ENCODE measurements at places on chromosomes 4 and X.

DNA sequence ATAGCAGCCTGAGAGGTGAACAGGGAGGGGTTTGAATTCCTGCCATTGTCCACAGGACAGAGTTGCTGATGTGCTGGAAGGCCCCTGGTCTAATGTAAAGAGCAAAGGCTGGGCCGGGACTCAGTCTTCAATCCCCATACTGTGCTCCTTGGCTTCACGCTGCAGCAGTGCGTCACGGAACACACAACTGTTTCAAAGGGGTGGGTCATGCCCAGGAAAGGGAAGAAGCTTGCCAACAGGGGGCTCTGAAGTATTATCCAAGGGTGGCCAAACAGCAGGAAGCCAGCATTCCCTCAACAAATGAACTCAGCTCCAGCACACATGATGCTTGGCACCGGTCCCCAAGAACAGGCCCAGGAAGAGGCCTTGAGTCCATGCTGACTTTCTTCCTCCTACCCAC lies 122.5 kb downstream of the NFKB1 start:
- DNase-seq = no peak

DNA sequence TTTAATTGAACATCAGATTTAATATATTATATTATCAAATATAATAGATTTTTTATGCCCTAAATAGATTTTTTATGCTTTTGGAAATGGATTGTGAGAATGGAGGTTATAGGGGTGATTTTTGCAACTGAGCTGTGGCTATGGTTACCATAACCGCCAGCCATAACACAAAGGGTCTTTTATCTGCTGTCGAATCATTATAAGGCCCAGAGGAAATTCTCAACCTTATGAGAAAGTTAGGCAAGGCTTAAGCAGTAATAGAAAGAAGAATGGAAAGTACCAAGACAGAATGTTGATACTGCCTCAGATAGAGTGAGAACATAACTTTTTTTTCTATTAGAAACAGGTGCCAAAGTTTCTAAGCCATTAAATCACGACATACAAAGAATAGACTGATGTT lies 26.3 kb upstream of the CXCL6 start:
- DNase-seq = no peak

DNA sequence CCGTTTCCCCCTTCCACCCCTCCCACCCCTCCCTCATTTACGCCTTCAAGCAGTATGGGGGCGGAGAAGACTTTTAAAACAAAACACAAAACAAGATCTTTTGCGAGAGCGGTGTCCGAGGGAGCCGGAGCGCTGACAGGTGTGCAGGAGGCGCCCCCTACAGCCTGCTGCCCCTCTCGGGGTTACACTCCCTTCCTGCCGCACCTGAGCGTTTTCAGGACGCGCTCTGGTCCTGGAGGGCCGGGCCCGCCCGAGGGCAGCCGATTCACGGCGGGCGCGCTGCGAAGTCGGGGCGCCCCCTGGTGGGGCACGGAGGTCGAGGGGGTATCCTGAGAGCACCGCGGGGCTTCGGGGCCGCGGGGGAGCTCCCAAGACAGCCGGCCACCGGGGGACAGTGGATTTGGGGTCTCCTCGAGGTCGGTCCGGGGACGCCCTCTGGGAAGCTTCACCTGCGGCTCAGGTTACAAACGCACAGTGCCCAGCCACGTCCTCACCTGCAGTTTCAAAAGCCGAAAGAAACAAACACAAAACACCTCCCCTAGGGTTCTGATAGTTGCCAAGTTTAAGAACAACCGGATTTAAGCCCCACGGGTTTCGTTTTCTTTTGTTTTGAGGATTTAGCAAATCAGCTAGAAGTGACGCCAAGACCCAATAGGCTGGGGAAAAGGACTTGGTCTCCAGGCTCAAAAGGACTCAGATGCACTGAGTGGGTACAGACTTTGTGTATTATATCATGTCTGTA lies 8.0 kb upstream of the NEUROG2 start:
- no peak for DNase-seq

DNA sequence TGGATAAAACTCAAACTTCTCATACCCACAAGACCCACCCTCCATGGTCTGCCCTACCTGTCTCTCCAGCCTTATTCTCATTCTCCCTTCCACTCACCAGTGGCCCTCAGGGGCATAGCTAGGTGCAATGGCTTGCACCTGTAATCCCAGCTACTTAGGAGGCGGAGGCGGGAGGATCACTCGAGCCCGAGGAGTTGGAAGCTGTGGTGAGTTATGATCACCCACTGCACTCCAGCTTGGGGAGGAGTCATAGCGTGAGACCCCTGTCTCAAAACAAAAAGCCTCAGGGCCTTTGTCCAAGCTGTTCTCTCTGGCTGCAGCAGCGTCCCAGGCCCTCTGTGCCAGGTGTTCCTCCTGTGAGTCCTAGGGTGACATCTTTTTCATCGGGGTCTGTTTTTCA lies 16.5 kb downstream of the TKTL1 start:
- no peak for DNase-seq

DNA sequence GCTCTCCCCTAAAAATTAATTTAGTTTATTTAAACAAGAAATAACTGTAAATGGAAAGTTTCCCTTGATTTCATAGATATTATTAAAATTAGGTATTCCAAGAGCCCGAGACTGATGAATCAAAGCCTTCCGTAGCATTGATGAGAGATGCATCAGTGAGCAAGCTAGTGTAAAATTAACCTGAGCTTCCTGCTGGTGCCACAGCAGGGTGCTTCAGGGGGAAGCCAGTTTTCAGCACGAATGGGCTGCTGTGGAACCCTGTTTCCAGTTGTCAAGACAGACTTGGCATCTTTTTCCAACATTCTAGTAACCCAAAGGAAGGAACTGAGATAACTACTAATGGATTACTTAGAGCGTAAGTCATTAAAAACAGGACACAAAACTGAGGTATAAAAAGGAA lies 221.7 kb downstream of the RBMX2 start:
- no peak for DNase-seq

DNA sequence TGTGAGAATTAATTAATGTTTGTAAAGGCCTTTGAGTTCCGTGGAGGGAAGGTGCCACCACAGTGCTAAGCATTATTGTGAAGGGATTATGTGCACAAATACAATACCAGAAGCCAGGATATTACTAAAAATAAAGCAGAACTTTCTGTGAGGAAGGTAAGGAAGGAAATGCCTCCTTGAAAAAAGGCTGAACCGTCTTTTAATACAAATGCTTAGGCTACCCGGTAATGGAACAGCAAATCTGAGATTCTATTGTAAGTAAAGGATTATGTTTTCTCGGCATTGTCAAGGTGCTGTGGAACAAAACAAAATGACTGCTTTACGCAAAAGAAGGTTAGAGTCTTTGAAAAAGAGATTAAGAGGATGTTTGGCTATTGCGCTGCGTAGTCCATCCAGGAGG lies 57.9 kb upstream of the SPRY1 start:
- DNase-seq = no peak

DNA sequence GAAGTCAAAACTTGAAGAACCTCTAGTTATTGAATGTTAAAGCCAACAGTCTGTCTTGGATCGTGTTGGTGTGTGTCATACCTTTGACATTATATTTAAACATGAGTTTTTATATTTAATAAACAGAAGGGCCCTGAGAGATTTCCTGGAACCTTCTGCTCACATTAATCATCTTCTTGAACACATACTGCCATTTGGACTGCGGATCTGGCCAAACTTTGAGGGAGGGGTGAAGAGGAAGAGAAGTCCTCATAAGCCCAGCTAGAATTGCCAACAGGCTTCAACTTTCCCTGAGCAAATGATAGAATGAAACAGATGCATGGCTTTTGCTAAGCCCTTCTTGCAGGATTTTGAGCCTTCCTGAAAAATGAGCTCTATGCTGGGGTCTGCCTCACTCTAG lies 27.4 kb downstream of the CCKAR start:
- DNase-seq = no peak

DNA sequence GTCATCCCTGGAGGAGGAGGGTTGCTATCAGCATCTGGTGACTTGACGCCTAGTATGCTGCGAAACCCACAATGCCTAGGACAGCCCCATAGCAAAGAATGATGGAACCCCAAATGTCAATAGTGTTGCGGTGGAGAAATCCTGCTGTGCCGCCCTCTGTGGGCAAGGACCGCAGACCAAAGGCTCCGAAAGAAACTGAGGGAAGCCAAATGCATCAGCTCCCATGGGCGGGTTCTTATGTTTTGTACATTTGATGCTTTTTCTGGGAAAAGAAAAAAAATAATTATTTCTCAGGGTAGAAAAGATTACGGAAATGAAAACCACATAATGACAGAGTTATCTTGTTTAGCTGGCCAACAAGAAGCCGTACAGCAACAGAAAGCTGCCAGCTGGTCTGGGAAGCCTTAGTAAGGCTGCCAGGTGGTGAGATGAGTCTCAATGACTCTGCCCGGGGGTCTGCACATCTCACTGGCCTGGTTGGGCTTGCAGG lies 95.0 kb upstream of the TBL1X start:
- no peak for DNase-seq

DNA sequence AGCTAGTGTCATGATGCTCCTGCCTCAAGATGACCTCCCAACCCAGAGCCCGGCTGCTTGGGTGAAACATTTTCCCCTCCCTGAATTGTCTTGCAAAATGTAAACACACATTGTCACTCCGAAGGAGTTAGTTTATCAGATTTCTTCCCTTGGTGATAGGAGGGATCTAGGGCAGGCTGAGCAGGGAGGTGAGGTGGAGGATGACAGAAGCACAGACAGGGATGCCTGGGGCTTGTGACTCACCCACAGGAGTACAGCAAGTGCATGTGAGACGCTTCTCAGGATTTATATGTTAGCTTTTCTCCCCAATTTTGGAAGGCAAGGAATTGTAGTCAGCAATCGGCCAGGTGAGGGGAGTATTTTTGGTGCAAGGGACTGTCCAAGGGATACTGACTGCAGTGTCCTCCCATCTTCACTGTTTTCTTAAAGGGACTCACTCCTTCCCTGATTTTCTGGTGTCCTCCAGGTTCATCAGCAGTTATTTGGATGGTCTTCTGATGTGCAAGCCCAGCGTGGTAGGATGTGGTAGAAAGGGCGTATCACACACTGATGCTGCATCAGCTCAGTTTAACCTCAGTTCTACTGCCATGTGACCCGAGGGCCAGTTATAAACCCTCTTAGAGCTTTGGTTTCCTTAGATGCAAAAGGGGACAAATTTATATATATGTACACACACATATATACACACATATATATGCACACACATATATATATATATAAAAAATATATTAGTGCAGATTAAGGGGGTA lies 46.2 kb upstream of the IGFBP7 start:
- DNase-seq = no peak

DNA sequence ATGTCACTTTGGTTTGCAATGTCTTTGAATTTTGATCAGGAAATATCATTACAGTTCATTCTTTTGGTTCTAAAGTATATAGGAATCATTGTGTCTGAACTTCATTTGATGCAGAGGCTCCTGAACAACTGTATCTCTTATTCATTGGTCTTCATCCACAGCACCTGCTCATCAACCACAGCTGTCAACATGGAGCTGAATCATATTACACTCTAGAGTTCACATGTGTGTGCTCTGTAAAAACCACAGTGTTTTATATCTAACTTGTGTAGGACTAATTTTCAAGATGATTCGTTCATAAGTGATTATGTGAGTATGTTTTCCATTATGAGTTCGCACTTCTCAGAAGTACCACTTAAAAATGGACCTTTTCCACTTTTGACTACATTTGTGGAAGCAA lies 643.3 kb upstream of the FAM241A start:
- no peak for DNase-seq

DNA sequence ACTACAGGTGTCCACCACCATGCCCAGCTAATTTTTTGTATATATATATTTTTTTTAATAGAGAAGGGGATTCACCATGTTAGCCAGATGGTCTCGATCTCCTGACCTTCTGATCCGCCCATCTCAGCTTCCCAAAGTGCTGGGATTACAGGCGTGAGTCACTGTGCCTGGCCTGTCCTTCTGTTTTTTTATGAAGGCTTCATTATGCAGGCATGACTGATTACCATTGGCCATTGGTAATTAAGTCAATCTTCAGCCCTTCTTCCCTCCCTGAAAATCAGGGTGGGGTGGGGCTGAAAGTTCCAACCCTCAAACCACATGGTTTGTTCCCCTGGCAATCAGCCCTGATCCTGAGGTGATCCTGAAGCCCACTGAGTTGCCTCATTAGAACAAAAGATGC lies 336.9 kb downstream of the PTTG2 start:
- DNase-seq = no peak

- DNase-seq = no peak
Observed at GRCh38 chr4:179307297-179308136, 1865.3 kb upstream of the AGA start.

- DNase-seq = no peak
Observed at GRCh38 chr4:48295116-48295515, 25.5 kb upstream of the TEC start.

GRCh38 chr4:159723341-159724048 lies 620.6 kb downstream of the RAPGEF2 start:
- DNase-seq = no peak

- DNase-seq = no peak
Observed at GRCh38 chr4:46947541-46947940, 38.5 kb upstream of the COX7B2 start.

DNA sequence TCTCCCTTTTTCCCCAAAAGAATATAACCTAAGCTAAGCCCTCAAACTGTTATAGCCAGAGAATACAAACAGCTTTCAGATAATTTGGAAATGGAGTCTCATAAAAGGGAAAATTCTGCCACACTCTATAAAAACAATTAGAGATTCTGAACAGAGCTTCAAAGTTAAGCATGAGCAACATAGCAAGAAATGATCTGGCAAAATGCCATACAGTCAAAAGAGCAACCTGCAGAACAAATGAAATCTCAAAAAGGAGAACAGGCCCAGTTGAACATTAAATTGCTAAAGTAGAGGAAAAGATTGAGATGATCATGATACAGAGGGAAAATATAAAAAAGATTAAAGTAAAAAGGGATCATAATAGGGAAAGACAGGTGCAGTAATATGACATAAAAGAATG lies 250.5 kb downstream of the TLL1 start:
- DNase-seq = no peak

GRCh38 chrX:118655561-118656246 lies 71.7 kb upstream of the IL13RA1 start:
- DNase-seq = no peak

- no peak for DNase-seq
Observed at GRCh38 chrX:23575281-23575680, 92.0 kb upstream of the PRDX4 start.

DNA sequence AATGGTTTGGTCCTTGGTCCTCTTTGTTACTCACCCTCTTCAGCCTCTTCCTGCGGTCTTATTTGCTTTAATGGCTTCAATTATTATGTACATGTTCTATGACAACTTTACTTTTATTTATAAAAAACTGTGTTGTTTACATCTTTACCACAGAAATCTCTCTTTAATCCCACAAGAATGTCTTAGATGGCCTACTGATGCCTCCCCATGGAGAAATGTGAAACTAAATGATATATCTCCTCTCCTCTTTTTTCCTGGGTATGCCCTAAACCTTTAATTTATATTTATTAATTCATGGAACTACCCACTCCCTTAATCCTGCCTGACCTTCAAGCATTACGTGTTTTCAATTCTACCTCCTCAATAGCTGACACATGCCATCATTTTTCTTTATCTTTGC lies 573.2 kb downstream of the CENPC start:
- no peak for DNase-seq

- no peak for DNase-seq
Observed at GRCh38 chrX:107753187-107753586, 22.4 kb downstream of the TSC22D3 start.

- DNase-seq = no peak
Observed at GRCh38 chrX:112857478-112857878, 16.8 kb upstream of the AMOT start.
